Umbilical cord (tissue), 2 donors: ENCODE measurements at places on chromosomes 16 and 17. TPM values are rescaled to one million over a fixed set of nuclear protein-coding genes. Genes with fewer than 3 reads are reported as not detected.

DNA sequence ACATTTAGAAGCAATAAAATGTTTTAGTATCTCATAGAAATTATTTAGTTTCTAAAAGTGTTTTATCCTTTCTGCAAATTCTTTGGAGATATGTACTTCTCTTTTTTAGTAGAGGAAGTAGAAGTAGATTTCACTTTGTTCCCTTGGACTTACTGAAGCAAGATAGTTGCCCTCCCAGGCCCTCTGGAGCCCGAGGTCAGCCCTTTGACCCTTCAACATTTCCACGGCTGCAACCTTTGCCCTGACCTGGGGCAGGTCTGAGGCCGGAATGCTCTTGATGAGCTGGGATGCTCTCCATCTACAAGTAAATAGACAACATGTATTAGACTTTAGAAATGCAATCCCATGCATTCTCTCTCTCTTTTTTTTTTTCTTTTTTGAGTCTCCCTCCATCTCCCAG lies 167.5 kb downstream of the CDK5R1 start:
- no peak for DNase-seq

Gene WNT9B
- total RNA-seq, result not detected

- DNase-seq, result no peak
These were observed 31.2 kb upstream of the AKTIP start for GRCh38 chr16:53534206-53534605.

DNA sequence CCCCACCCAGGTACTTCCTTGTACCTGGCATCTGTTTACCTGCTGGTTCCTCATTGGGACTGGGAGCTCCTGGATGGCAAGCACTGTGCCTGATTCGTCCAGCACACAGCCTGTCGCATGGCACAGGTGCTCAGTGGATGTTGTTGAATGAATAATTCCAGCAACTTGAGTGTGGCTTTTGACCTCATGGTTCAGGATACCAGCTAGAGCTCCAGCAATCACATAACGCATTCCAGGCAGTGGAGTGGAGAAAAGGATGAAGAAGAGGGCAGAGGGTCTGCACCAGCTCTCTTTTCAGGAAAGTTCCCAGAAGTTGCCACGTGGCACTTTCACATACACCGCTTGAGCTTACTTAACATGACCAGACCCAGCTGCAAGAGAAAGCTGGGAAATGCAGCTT lies 1.3 kb upstream of the CAMKK1 start:
- DNase-seq, result no peak

Gene SMIM5
- 8.7 TPM for total RNA-seq

DNA sequence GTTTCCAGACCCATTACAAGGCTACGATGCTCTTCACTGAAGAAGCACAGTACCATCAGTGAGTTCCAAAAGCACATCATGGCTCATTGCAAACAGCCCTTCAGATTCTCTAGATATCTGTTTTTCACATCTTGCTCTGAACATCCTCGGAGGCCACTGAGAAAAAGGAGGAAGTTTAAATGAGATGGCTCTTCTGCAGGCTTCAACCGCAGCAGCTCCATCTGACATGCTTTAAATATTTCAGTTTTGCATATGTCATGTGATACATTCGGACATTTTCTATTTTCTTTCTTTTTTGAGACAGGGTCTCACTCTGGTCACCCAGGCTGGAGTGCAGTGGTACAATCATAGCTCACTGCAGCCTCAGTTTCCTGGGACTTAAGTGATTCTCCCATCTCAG lies 396.8 kb downstream of the NPIPA8 start:
- DNase-seq, result no peak

Gene TAF1C
- total RNA-seq, result 9.4 TPM

- no peak for DNase-seq
These were observed 6.3 kb upstream of the PABPN1L start for GRCh38 chr16:88872650-88873331.

Gene ARHGAP23
- 10.8 TPM for total RNA-seq

GRCh38 chr16:27538528-27538927 lies 11.2 kb downstream of the GTF3C1 start:
- no peak for DNase-seq

DNA sequence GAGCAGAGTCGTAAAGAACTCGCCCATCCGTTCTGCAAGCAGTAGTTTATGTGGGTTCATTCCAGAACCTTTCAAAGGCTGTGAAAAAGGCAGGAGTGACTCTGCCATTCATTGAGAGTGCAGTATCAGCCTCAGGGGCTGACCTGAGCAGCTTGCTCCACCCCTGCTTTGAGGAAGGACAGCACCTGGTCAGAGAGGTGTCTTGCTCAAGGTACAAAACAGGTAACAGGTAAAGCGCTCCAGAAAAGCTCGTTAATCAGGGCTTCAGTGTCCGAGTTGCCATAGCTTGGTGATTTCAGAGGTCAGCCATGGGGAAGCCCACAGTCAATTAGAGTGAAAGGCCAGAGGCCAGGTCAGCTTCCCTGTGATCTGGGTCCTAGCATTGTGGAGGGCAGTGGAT lies 251.1 kb downstream of the ABCC12 start:
- DNase-seq, result no peak

Gene ABI3
- 4.6 TPM for total RNA-seq

Gene TMEM170A
- total RNA-seq, result 12.3 TPM

GRCh38 chr17:1623057-1623630 lies 5.5 kb downstream of the SLC43A2 start:
- DNase-seq, result no peak

Gene SPPL2C
- 3.1 TPM for total RNA-seq
